Stimulated activated CD8-positive, alpha-beta memory T cell treated with anti-CD3 and anti-CD28 coated beads, Interleukin-7, amount 100 ng/mL, for 1 hour (primary cell): ENCODE measurements at places on chromosomes 2 and 18.

GRCh38 chr2:237712477-237713377 lies 85.3 kb downstream of the LRRFIP1 start:
- DNase-seq = no peak

GRCh38 chr18:56298935-56299334 lies 339.5 kb downstream of the TXNL1 start:
- no peak for DNase-seq

GRCh38 chr2:160911258-160911657 lies 249.0 kb upstream of the TANK start:
- no peak for DNase-seq

GRCh38 chr2:133369901-133370658 lies 198.2 kb downstream of the NCKAP5 start:
- DNase-seq = no peak

- no peak for DNase-seq
Measured at GRCh38 chr18:28030458-28030857, 146.5 kb downstream of the CDH2 start.

DNA sequence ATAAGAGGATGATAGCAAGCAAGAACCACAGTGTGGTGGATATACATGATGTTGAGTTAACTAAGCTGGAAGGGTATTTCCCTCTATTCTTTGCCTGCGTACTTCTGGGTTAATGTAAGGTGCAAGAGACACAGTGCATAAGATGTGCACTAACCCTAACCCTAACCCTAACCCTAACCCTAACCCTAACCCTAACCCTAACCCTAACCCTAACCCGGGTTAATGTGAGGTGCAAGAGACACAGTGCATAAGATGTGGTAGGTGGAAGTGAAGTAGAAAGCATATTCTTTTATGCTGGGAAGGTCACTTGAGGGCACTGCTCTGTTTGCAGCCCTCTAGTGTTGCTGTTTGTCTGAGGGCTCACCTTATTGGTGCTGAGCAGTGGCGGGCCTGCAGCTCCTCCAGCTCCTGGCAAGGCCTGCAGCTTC lies 181.5 kb upstream of the ITGA4 start:
- DNase-seq = no peak
